ENCODE measurements at places on chromosomes 16 and 17. TPM values are rescaled to one million over a fixed set of nuclear protein-coding genes. Genes with fewer than 3 reads are reported as not detected.

Gene PGAP3
- 41.5 TPM for total RNA-seq

Gene SLC6A2
- 18.4 TPM for total RNA-seq

Gene KRT13
- 0.51 TPM for total RNA-seq

Gene HEATR9
- not detected for total RNA-seq

Gene USP6
- 0.16 TPM for total RNA-seq

Gene GPR179
- 0.17 TPM for total RNA-seq

Gene CTF1
- 1.3 TPM for total RNA-seq

Gene MEIOB
- 0.29 TPM for total RNA-seq

Gene PLEKHG4
- 33.7 TPM for total RNA-seq

Gene CD300LF
- not detected for total RNA-seq

Gene TEX14
- total RNA-seq = 0.34 TPM

Gene CNTNAP1
- total RNA-seq = 1.3 TPM

Gene KRT15
- total RNA-seq = 690 TPM

Gene RAB37
- total RNA-seq = not detected

Gene TBC1D3E
- not detected for total RNA-seq

Gene SCARF1
- total RNA-seq = 5.5 TPM

Gene ABCC12
- total RNA-seq = not detected

Gene LPCAT2
- total RNA-seq = 12.1 TPM

Gene MYOCD
- total RNA-seq = 0.85 TPM

Gene RCVRN
- total RNA-seq = 0.89 TPM

Gene KRTAP1-1
- total RNA-seq = 165 TPM

Measured in suprapubic skin (tissue), 4 donors.